ENCODE measurements at places on chromosomes 3 and 15. TPM values are rescaled to one million over a fixed set of nuclear protein-coding genes. Genes with fewer than 3 reads are reported as not detected.

DNA sequence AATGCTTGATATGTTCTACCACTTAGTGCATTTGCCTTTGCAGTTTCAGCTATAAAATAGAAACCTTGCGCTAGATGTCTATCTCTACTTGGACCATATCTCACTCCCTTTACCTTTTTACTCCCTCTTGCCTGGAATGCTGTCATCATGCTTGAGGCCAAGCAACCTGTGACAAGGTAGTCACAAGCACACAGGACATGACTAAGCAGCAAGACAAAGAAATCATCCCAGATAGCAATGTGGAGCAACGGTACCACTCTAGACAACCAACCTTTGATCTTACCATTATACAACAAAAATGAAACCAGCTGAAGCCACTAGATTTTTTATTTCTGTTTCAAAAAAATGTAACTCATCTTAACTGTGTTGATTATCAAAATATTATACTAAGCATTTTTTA is 50.5 kb upstream of the SPSB4 start:
- DNase-seq = no peak
- H3K4me3 ChIP-seq = no peak overlapping the region
- no peaks in the 10 kb centered on the region for H3K27me3 ChIP-seq

GRCh38 chr3:188299708-188300107 is 145.8 kb downstream of the LPP start:
- H3K4me1 ChIP-seq = peaks cover 67% of the 10 kb centered on the region
- no peaks in the 10 kb centered on the region for H3K27me3 ChIP-seq
- H3K36me3 ChIP-seq = no peaks in the 10 kb centered on the region
- peak overlapping the region; percentile 83 for H3K27ac ChIP-seq
- H3K4me3 ChIP-seq = no peak overlapping the region
- no peak for DNase-seq

DNA sequence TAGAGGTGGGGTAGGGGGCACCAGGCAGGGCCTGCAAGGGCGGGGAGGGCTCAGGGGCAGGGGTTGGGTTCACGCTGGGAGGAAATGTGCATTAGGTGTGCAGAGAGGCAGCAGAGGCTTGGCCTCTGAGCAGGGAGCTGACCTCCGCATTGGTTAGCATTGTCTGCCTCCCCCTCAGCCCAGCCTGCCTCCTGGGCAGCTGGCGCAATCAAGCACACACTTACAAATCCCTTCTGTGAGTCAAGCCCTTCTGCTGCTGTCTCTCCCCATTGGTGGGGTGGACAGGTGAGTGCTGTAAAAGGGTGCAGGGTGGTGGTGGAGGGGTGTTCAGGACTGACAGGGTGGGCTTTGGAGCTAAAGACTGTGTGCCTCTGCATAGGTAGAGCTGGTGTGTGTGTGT is 9.3 kb downstream of the LOXL1 start:
- no peaks in the 10 kb centered on the region for H3K36me3 ChIP-seq
- H3K4me1 ChIP-seq = peaks cover 33% of the 10 kb centered on the region
- H3K27ac ChIP-seq = no peak overlapping the region
- no peaks in the 10 kb centered on the region for H3K27me3 ChIP-seq
- no peak overlapping the region for H3K4me3 ChIP-seq

The NME9 gene
- total RNA-seq = not detected

The KBTBD12 gene
- 49.1 TPM for total RNA-seq

- DNase-seq = no peak
- H3K27me3 ChIP-seq = no peaks in the 10 kb centered on the region
- no peak overlapping the region for H3K4me3 ChIP-seq
- H3K4me1 ChIP-seq = peaks cover 3% of the 10 kb centered on the region
These were observed 42.2 kb downstream of the PXYLP1 start for GRCh38 chr3:141273700-141274410.

The SLC24A5 gene
- total RNA-seq = not detected

- no peak for DNase-seq
- H3K36me3 ChIP-seq = no peaks in the 10 kb centered on the region
- no peak overlapping the region for H3K27ac ChIP-seq
- no peaks in the 10 kb centered on the region for H3K27me3 ChIP-seq
- H3K4me1 ChIP-seq = peaks cover 7% of the 10 kb centered on the region
These were observed 303.1 kb upstream of the SEMA6D start for GRCh38 chr15:47414207-47414606.

GRCh38 chr3:16240229-16241023 is 24.3 kb downstream of the DPH3 start:
- H3K27me3 ChIP-seq = no peaks in the 10 kb centered on the region
- no peaks in the 10 kb centered on the region for H3K36me3 ChIP-seq
- DNase-seq = no peak

The SEMA6D gene
- 9.1 TPM for total RNA-seq

DNA sequence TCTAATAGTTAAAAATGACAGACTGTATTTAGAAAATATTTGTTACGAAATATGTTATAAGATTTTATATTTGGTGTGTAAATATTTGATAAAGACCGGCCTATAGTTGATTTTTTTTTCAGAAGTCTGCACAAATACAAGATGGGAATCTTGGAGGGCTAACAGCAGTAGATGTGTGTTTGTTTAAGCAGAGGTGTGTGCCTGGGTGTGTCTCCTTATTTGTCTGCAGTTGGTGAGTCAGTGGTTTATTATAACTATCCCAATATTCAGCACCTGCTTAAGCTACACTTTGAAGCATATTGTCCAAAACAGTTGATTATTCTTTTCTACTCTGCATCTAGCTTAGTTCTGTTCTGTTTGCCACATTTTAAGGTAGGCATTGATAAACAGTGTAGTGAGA is 12.4 kb downstream of the GLCE start:
- H3K4me1 ChIP-seq = peaks cover 3% of the 10 kb centered on the region
- no peaks in the 10 kb centered on the region for H3K27me3 ChIP-seq
- no peak for DNase-seq
- H3K4me3 ChIP-seq = no peak overlapping the region

The ZDHHC23 gene
- total RNA-seq = 1.9 TPM

DNA sequence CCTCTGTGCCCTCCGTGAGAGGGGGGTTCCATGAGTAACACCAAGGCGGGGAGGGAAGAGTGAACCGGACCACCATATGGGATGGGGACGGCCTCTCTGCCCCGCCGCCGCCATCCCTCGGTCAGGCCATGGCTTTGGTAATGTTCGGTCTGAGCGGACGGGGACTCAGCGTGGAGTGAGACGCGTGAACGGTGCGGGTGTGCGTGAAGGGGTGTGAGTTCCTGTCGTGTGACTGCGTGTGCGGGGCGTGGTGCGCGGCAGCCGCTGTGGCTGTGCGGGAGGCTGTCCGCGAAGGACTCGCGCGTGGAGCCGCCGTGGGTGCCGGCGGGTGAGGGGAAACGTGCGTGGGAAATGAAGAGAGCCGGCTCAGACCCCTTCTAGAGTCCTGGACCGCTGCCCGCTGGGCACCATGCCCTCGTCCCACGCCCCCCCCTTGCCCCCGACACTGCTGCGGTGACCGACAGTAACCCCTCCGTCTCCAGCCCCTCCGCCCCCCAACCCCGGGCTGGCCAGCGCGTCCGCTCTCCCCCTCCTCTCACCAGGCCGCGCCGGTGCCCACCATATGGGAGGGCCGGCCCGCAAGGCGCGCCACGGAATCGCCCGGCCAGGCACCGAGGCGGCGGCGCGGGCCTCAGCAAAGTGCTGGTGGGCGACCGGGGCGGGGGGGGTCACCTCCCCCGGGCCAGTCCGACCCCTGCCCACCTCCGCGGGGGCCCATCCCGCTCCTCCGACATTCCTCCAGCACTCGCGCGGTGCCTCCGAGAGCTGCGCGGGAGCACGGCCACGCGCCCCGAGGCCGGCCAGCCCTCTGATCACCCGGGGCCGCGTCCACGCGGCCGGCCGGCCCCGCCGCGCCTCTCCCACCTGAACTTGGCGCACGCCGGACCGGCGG is 589 bp downstream of the KLF15 start:
- H3K27me3 ChIP-seq = peaks cover 14% of the 10 kb centered on the region
- H3K4me1 ChIP-seq = peaks cover 28% of the 10 kb centered on the region
- no peaks in the 10 kb centered on the region for H3K36me3 ChIP-seq
- peak overlapping the region; percentile 56 for H3K4me3 ChIP-seq
- peak overlapping the region; percentile 97 for H3K27ac ChIP-seq

The CBLB gene
- 51.5 TPM for total RNA-seq

The PLCB2 gene
- total RNA-seq = 2.4 TPM

DNA sequence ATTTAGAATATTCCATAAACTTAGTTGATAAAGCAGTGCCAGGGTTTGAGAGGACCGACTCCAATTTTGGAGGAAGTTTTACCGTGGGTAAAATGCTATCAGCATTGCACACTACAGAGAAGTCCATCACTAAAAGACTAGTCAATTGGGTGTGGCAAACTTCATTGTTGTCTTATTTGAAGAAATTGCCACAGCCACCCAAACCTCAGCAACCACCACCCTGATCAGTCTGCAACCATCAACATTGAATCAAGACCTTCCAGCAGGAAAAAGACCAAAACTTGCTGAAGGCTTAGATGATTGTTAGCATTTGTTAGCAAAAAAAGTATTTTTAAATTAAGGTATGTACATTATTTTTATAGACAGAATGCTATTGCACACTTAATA is 60.5 kb downstream of the KLF13 start:
- H3K27me3 ChIP-seq = no peaks in the 10 kb centered on the region
- DNase-seq = no peak
- H3K27ac ChIP-seq = peak overlapping the region; percentile 33
- no peak overlapping the region for H3K4me3 ChIP-seq
- H3K36me3 ChIP-seq = no peaks in the 10 kb centered on the region
- peaks cover 36% of the 10 kb centered on the region for H3K4me1 ChIP-seq

GRCh38 chr15:99712415-99712814 is 20.8 kb downstream of the LYSMD4 start:
- DNase-seq = no peak
- H3K36me3 ChIP-seq = peaks cover 69% of the 10 kb centered on the region
- no peaks in the 10 kb centered on the region for H3K27me3 ChIP-seq
- H3K4me3 ChIP-seq = no peak overlapping the region

- H3K36me3 ChIP-seq = peaks cover 42% of the 10 kb centered on the region
- no peak overlapping the region for H3K27ac ChIP-seq
- no peaks in the 10 kb centered on the region for H3K27me3 ChIP-seq
- no peak overlapping the region for H3K4me3 ChIP-seq
- DNase-seq = no peak
- H3K4me1 ChIP-seq = peaks cover 28% of the 10 kb centered on the region
These were observed 1.9 kb downstream of the TOPBP1 start for GRCh38 chr3:133659806-133660205.

DNA sequence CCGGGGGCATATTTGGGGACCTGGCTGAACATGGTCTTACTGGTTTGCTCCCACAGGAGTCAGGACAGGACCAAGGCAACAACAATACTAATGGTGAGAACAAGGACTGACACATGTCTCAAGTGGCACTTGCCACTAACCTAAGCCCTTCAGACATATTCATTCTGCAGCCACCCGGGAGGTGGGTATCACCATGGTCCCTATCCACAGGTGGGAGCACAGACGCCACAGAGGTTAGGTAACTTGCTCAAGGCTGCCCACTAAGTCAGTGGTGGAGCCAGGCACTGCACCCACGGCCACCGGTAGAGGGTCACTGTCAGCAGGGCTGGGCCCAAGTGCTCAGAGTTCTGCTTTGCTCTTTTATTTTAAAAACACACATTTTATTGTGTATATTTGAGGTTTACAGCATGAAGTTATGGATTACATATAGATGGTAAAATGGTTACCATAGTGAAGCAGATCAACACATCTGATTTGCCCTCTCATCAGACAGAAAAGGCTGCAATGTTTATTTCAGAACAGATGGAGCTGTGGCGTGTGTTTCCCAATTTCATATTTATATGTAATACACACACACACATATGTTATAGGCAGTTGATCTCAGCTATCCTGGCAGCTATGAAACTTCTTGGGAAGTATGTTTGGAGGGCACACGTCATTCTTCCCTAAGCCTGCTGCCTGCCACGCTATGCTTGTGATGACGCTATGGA is 30.0 kb upstream of the SLC41A3 start:
- no peak overlapping the region for H3K4me3 ChIP-seq
- H3K4me1 ChIP-seq = no peaks in the 10 kb centered on the region
- H3K27ac ChIP-seq = no peak overlapping the region
- no peaks in the 10 kb centered on the region for H3K27me3 ChIP-seq
- DNase-seq = no peak

The TRPC1 gene
- 14.6 TPM for total RNA-seq

GRCh38 chr3:16486951-16487480 is 26.5 kb downstream of the RFTN1 start:
- no peak for DNase-seq
- H3K36me3 ChIP-seq = peaks cover 52% of the 10 kb centered on the region
- H3K4me1 ChIP-seq = peaks cover 56% of the 10 kb centered on the region
- H3K27ac ChIP-seq = no peak overlapping the region

GRCh38 chr15:83764201-83764838 is 110.4 kb downstream of the ADAMTSL3 start:
- H3K4me3 ChIP-seq = no peak overlapping the region
- DNase-seq = peak; percentile 19
- H3K27me3 ChIP-seq = no peaks in the 10 kb centered on the region
- H3K4me1 ChIP-seq = peaks cover 52% of the 10 kb centered on the region
- peak overlapping the region; percentile 54 for H3K27ac ChIP-seq
- H3K36me3 ChIP-seq = no peaks in the 10 kb centered on the region

The RETNLB gene
- not detected for total RNA-seq

Data from heart right ventricle (tissue), 16 donors.